ENCODE measurements at places on chromosomes 1 and 21.

GRCh38 chr1:29319300-29320110 is 83.2 kb downstream of the PTPRU start:
- no peak for DNase-seq

GRCh38 chr1:235643837-235644692 is 5.5 kb downstream of the GNG4 start:
- DNase-seq: no peak

DNA sequence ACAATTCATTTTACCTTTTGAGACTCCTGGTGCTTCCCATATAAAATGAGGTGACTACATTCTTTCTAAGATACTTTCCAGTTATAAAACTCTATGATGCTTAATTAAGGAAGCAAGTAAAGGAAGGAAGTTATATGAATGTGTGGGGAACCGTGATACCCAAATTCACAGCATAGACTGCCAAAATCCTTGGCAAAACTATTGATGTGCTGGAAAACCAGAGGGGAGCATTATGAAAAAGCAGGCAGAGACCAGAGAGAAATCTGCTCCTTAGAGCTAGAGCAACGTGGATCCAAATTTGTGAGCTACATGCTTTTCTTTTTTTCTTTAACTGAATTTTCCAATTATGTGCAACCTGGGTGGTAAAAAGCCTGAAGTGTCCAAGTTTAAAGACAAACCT is 201.4 kb upstream of the USP25 start:
- DNase-seq: no peak

GRCh38 chr21:44870748-44871495 is 2.6 kb downstream of the PTTG1IP start:
- DNase-seq: no peak

GRCh38 chr1:87783315-87783714 is 454.6 kb downstream of the LMO4 start:
- DNase-seq: no peak

GRCh38 chr1:241413386-241413785 is 56.4 kb upstream of the RGS7 start:
- DNase-seq: no peak

GRCh38 chr1:3483801-3484444 is 29.5 kb downstream of the ARHGEF16 start:
- no peak for DNase-seq

GRCh38 chr1:219277304-219278105 is 103.8 kb downstream of the LYPLAL1 start:
- DNase-seq: no peak

DNA sequence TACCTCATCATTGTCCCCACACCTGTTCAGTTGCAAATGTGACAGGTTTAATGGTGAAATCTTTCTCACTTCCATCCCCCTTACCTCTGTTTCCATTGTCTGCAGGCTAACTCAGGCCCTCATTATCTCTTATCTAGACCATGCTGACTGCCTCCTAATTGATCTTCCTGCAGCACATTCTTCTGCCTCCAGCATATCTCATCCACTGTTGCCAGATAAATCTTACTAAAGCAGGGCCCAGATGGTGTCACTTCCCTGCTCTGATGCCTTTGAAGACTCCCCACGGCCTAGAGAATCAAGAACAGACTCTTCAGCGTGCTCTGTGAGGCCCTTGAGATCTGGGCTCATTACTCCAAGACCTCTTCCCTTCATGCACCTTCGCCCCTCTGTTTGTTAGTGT is 230.1 kb downstream of the DUSP10 start:
- no peak for DNase-seq

GRCh38 chr21:18493422-18493821 is 89.8 kb upstream of the TMPRSS15 start:
- peak; percentile 41 for DNase-seq

- no peak for DNase-seq
Observed at GRCh38 chr1:198970916-198971315, 332.1 kb downstream of the PTPRC start.

DNA sequence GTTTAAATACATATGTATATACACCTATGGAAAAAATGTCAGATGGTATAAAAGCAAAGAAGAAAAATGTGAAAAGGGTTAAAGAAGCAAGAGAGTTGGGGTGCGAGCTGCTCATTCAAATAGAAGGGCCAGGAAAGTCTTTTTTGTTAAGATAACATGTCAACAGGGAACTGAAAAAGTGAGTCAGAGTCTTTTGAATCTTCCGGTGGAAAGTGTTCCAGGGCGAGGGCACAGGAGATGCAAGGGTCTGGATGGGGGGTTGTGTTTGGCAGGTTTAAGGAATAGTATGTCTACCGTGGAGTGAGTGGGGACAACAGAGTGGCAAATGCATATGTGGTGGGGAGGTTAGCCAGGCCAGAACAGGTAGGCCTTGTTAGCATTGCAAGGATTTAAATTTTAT is 22.2 kb upstream of the GNG12 start:
- no peak for DNase-seq

GRCh38 chr1:55885619-55886018 is 670.5 kb upstream of the USP24 start:
- DNase-seq: no peak

GRCh38 chr1:113303267-113303666 is 87.0 kb upstream of the MAGI3 start:
- DNase-seq: no peak

GRCh38 chr1:176884286-176884685 is 280.2 kb downstream of the ASTN1 start:
- no peak for DNase-seq

- DNase-seq: no peak
Observed at GRCh38 chr1:22877112-22877915, 95.4 kb downstream of the LACTBL1 start.

GRCh38 chr1:230778916-230779590 is 31.9 kb downstream of the CAPN9 start:
- no peak for DNase-seq

- no peak for DNase-seq
Observed at GRCh38 chr21:37454869-37455503, 88.4 kb downstream of the DYRK1A start.

DNA sequence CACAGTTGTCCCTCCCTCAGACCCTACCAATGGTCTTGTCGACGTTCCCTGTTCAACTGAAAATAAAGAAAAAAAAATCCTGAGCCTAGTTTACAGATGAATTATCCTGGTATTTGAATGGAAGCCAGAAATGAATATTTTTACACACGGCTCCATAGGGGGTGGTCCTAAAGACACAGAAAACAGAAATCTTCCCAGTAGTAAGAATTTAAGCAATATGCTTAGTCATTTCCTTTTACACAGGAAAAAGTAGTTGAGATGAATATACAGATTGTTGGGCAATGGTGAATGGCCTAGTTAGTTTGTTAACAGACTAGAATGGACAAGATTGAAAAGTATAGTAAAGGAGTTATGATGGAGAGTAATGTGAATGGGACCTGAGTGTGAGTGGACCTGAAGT is 67.4 kb downstream of the RGS18 start:
- peak; percentile 26 for DNase-seq

GRCh38 chr21:46363698-46364097 is 39.7 kb downstream of the PCNT start:
- DNase-seq: no peak

DNA sequence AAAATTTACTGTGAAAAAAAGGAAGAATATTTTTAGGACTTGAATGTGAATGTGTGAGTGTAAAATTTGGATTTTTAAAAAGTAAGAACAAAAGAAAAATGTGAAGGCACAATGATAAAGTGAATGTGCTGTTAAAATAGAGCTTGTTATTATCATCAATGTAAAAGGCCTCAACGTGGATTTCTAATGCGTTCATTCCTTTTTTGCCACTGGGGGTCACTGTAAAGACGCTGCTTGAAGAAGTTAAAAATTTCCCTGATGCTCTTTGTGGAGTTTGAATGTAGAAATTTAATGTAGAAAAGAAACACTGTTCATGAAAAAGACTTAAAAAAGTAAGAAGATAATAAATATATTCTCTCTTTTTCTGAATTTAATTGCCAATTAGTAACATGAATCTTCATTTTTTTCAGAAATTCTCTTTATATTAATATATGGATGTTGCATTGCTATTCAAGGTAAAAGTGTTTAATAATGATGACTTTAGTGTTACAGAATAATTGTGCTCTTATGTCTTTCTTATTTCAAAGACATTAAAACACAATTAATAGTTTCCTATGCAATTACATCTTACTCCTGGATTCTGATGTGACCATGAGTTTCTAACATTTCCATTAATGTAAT is 161.5 kb downstream of the DNM3 start:
- DNase-seq: no peak

GRCh38 chr1:221804303-221804702 is 62.4 kb upstream of the DUSP10 start:
- DNase-seq: no peak

DNA sequence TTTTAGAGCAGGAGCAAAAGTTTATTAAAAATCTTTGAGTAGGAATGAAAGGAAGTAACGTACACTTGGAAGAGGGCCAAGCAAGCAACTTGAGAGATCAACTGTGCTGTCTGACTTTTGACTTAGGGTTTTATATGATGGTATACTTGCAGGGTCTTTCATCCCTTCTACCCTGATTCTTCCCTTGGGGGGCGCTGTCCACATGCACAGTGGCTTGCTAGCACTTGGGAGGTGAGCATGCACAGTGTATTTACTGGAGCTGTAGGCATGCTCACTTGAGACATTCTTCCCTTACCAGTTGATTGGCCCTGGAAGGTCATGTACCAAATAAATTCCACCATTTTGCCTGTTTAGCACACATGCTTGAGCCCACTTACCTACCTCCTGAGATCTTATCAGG is 1001.3 kb upstream of the ADGRL2 start:
- DNase-seq: no peak

- DNase-seq: no peak
Observed at GRCh38 chr1:231369282-231369681, 31.2 kb downstream of the SPRTN start.

- DNase-seq: no peak
Observed at GRCh38 chr1:31036749-31037500, 28.6 kb downstream of the PUM1 start.

GRCh38 chr1:92380867-92381266 is 82.0 kb downstream of the RPAP2 start:
- no peak for DNase-seq

- DNase-seq: no peak
Observed at GRCh38 chr1:233677690-233678354, 63.9 kb downstream of the KCNK1 start.

GRCh38 chr1:214451596-214451995 is 99.8 kb downstream of the PTPN14 start:
- DNase-seq: no peak

DNA sequence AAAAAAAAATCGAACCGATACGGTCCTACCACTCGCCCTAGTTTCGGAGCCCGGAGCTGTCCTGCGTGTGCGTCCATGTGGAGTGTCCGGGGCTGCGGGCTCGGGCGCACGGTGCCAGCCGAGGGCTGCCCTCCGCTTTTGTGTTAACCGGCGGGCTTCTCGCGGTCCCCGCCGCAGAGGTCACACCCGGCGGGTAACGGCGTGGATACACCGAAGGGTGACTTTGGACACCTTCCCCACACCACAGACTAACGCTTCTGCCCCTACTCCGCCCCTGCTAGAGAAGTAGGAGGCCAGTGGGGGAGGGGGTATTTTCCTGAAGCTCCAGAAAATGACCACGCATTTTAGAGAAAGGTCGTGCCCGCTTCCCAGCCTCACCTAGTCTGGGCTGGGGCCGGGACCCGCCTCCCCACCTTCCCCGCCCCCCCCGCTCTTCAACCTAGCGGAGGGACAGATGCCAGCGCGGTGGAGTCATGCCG is 609 bp upstream of the ATF3 start:
- no peak for DNase-seq

- DNase-seq: no peak
Observed at GRCh38 chr1:39960431-39960958, 5.5 kb downstream of the MFSD2A start.

GRCh38 chr1:201570886-201571624 is 32.1 kb downstream of the NAV1 start:
- DNase-seq: no peak

GRCh38 chr1:78483903-78484302 is 6.9 kb upstream of the PTGFR start:
- no peak for DNase-seq

DNA sequence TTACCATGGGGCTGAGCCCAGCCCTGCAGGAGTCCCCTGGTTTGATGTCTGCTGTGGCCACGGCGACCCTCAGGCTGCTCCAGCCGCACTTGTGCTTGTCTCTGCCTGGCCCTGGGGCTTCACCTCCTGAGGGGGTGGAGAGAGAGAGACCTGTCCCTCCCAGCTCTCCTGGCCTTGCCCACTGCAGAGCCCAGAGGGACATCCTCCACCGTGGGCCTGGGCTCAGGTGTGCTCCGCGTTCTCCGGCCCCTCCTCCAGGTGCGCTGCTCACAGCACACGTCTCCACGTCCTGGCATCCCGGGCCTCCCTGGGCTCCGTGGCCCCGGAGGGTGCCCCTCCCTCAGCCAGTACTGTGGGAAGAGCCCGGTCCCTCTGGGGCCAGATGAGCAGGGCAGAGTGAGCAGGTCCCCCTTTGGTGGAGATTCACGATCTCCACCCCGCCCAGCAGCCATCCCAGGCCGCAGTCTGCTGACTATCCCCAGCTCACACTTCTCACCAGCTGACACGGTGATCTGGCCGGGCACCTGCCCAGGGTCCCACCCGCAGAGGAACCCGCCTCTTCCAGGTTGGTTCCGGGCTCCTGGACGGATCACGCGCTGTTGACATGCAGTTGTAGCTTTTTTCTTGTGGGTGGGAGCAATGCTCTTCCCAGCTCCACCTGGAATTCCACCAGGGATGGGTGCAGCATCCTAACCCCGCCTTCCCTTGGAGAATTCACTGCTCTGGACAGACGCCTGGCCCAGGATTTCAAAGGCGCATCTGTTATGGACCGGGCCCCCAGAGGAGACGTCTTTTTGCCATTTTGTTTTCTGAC is 41.8 kb upstream of the POFUT2 start:
- DNase-seq: no peak

DNA sequence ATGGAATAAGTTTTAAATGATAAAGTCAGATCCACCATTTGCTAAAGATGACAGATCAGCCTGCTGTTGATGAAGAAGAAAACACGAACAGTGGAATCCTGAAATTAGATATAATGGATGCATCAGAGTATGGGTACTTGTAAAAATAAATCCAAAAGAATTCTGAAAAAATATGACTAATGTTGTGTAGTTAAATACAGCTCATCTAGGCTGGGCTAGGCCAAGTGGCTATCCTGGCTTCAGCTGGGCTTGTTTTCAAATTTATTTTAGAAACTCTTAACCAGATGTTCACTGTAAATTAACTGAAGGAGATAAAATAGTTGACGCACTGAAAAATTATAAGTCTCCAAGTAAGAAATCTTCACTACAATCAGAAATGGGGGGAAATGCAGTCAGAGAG is 7.4 kb upstream of the RGS2 start:
- DNase-seq: no peak

GRCh38 chr1:229280037-229280828 is 9.3 kb downstream of the RAB4A start:
- no peak for DNase-seq

GRCh38 chr1:3702990-3703728 is 49.1 kb upstream of the CCDC27 start:
- no peak for DNase-seq

- DNase-seq: no peak
Observed at GRCh38 chr21:28099001-28099705, 893.5 kb downstream of the LTN1 start.

DNA sequence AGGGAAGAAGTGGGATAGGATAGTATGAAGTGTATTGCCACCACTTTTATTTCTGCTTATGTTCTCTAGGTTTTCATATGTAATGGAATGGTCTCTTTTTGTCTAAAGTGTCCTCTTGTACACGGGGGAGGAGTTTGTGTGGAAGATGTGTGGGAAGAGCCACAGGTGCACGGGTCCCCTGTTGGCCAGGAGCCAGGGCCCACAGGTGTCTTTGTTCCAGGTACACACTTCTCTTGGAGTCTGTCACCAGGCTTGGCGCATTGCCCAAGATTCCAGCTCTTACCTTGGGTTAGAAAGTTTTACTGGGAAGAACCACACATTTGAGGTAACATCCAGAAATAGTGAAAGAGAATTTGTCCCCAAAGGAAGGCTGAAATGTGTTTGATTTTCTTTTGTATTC is 10.5 kb downstream of the TENT5C start:
- no peak for DNase-seq
